HAP-1 (cell line): ENCODE measurements at places on chromosomes 4 and X.

GRCh38 chr4:48780865-48781214 is 761 bp upstream of the FRYL start:
- DNase-seq: no peak

GRCh38 chr4:10438924-10439323 is 18.3 kb downstream of the ZNF518B start:
- DNase-seq: no peak

GRCh38 chrX:137848266-137848905 is 282.5 kb downstream of the ZIC3 start:
- DNase-seq: no peak

DNA sequence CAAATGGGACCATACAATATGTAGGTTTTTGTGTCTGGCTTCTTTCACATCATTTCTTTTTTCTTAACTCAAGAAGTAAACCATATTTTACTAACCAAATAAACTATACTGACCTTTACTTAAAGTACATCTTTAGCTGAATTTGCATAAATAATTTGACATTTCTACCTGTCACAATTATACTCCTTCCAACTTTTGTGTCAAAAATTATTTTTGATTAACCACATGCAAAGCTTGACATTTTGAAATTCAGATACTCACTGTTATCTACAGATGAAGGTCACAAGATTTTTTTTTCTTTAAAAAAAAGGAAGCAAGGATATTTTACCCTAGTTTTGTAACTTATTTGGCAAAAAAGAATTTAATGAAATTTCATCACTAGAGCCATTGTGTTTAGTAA is 12.0 kb upstream of the RAB9A start:
- DNase-seq: no peak

GRCh38 chr4:1504595-1505500 is 98.6 kb upstream of the NKX1-1 start:
- no peak for DNase-seq

DNA sequence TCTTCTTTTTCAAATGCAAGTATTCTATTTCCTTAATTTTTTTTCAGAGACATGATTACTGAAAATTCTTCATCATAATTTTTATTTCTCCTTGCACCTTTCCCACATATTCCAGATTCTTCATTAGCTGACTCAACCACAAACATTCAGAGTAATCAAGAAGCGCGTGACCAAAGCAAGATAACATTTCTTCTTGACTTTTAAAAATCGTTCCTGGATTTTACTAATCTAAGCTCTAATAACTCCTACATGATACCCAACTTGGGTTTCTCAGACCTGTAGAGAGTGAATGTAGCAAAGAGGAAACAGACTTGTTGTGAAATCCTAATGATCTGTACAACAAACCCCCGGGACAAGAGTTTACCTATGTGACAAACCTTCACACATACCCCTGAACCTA is 615.0 kb downstream of the TMA16 start:
- DNase-seq: peak; percentile 41

DNA sequence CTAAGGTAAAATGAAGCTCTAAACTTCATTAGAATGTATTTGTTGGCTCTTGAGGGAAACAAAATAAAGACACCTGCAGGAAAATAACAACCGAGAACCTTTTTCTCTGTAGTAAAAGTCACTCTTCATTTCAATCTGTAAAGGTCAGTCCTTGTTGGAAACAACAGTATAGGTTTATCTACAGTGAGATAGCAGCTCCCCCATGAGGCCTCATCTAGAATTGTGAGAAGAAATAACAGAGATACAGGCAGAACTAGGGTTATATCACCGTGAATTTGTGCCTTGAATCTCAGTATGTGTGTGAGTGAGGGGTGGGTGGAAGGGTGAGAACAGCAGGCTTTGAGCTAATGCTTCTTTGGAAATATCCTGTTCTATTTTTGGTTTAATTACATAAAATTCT is 107.8 kb upstream of the FMR1 start:
- DNase-seq: peak; percentile 35

DNA sequence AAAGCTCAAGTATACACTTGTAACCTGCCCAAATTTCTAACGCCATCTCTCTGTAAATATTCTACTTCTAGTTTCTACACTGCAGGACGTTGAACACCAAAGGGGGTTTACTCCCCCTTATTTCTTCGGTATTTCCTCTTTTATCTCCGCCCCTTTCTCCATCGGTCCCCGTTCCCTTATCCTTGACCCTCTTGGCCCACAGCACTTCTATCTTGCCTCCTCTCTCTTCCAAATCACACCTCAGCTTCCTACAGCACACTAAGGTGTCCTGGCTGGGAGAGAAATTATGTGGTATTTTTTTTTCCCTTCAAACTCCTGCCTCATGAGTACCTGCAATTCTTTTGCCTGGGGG is 715 bp downstream of the ZMAT1 start:
- DNase-seq: no peak

- DNase-seq: no peak
Measured at GRCh38 chr4:152508386-152508785, 27.5 kb downstream of the FBXW7 start.
